Activated T-cell treated with anti-CD3 and anti-CD28 coated beads, Interleukin-2, amount 50 U/mL, for 4 hours (primary cell): ENCODE measurements at places on chromosomes 7 and 10. TPM values are rescaled to one million over a fixed set of nuclear protein-coding genes. Genes with fewer than 3 reads are reported as not detected.

- no peak for DNase-seq
These were observed 23.9 kb upstream of the MPP7 start for GRCh38 chr10:28326516-28327490.

The H2BK1 gene
- not detected for total RNA-seq

DNA sequence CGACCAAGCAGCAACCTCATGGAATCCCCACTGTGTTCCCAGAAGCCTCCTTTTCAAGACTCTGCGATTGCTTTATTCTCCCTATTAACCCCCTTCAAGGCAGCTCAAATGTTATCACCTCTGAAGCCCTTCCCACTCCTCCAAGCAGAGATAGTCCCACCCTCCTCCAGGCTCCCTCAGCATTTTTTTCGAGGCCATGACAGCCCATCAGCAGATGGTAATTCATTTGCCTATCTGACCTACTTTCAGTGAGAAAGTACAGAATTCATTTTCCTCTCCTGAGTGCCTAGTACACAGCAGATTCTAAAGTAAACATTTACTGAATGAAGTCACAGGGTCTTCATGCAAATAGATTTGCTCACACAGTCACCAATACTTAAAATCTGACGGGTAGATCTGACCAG lies 47.8 kb downstream of the HERPUD2 start:
- DNase-seq, result no peak

The RPP38 gene
- total RNA-seq, result 27.2 TPM

- no peak for DNase-seq
These were observed 15.9 kb downstream of the ADAM12 start for GRCh38 chr10:126372396-126372795.

The NAT16 gene
- not detected for total RNA-seq

DNA sequence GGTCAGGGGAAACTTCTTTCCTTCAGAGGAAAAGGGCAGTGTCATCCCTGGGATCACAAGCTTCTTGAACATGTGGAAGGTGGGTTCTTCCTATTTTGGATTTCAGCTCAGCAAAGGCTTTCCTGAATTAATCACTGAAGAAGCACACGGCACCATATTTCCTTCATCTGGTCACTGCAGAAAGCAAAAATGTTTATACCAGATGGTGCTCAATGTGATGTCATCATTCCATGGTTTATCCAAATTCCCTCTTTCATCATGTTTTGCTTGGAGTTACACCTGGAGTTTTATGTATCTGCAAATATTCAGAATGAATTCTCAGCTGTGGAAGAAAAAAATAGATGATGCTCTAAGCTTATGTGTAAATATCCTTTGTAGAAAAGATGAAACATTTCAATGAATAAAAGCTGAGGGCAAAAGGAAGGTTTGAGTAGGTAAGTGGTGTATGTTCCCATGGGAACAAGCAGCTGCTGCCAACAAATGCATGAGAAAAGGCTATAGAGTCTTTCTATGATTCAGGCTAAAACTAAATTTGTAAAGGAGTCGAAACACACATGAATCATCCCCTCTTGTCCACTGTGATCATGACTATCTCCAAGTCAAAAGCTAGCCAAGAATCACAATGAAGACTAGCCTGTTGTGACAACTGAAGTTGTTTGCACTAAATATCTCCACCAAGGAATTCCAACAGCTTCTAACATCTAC lies 26.9 kb upstream of the BPGM start:
- DNase-seq, result no peak

The MACC1 gene
- 0.19 TPM for total RNA-seq

- no peak for DNase-seq
These were observed 755 bp downstream of the TOMM7 start for GRCh38 chr7:22821702-22822485.

- DNase-seq, result peak; percentile 34
These were observed 86.1 kb upstream of the DNAJB6 start for GRCh38 chr7:157250605-157251228.

- no peak for DNase-seq
These were observed 186.7 kb upstream of the HGF start for GRCh38 chr7:81956520-81956919.

DNA sequence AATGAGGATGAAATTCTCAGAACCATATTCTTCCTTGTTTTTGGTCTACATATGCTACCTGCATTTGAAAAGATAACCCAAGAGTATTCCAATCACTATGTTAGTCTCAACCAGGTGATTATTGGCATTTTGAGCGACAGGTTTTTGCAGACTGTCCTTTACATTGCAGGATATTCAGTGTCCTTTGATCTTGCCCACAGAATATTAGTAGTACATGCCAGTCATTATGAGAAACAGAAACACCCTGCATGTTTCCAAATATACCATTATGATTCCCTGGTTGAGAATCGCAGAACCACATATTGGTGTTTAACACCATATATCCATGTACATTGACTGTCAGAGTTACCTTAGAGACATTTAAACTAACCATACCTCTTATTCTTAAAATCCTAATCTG lies 30.6 kb downstream of the TMEM243 start:
- no peak for DNase-seq

- no peak for DNase-seq
These were observed 100.4 kb downstream of the RGS10 start for GRCh38 chr10:119441921-119442757.

DNA sequence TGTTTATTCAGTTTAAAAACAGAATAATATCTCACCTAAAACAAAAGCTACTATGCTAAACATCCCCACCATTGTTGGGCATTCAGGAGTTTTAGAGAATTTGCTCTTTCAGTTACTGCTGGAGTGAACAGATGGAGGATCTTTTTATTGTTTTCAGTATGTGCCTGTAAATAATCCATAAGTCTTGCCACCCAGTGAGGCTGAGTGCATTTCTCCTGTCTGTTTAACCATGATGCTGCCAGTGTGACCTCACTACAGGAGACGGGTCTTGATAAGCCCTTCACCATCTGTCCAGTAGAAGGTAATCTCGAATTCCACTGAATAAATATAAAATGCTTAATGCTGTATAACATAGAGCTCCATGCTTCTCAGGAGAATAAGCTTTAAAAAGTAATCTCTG lies 430.9 kb downstream of the POM121L12 start:
- DNase-seq, result no peak

GRCh38 chr10:126458466-126458865 lies 70.2 kb upstream of the ADAM12 start:
- no peak for DNase-seq

DNA sequence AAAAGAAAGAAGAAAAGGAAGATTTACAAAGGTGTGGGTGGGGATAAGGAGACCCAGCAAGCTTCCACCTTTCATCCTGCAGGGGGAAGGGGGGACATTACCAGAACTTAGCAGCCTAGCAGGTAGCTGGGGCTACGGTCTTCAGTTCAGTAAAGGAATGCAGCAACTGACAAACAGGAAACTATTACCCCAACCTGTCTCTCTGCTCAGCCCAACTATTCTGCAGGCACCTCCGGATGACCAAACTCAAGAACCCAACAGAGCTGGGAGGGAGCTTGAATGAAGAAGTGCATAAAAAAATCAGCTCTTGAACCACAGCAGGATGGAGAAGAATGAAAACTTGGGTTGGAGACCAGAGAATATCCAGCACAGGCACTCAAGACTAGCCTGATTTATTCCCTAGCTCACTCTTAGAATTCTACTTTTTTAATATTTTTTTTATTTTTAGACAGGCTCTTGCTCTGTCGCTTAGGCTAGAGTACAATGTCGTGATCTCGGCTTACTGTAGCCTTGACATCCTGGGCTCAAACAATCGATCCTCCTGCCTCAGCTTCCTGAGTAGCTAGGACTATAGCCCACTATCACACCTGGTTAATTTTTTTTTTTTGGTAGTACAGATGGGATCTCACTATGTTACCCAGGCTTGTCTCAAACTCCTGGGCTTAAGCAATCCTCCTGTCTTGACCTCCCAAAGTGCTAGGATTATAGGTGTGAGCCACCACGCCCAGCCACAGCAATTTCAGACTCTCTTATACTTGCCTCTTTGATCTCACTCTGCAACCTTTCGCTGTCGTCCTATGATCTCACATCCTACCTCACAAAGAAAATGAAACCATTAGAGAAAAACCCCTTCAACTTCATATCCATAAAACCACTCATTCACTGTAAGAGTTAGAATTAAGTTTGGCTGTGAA lies 18.5 kb upstream of the C10orf67 start:
- peak; percentile 23 for DNase-seq

The HABP2 gene
- total RNA-seq, result not detected

GRCh38 chr7:25430200-25430931 lies 202.1 kb upstream of the NPVF start:
- DNase-seq, result no peak

The VKORC1L1 gene
- 24.9 TPM for total RNA-seq

The AHR gene
- total RNA-seq, result 46.6 TPM

The RALA gene
- 31.3 TPM for total RNA-seq

The CHST15 gene
- 0.08 TPM for total RNA-seq

GRCh38 chr10:121959671-121960070 lies 15.3 kb downstream of the NSMCE4A start:
- DNase-seq, result no peak

GRCh38 chr7:11709196-11709595 lies 122.8 kb downstream of the THSD7A start:
- DNase-seq, result no peak

DNA sequence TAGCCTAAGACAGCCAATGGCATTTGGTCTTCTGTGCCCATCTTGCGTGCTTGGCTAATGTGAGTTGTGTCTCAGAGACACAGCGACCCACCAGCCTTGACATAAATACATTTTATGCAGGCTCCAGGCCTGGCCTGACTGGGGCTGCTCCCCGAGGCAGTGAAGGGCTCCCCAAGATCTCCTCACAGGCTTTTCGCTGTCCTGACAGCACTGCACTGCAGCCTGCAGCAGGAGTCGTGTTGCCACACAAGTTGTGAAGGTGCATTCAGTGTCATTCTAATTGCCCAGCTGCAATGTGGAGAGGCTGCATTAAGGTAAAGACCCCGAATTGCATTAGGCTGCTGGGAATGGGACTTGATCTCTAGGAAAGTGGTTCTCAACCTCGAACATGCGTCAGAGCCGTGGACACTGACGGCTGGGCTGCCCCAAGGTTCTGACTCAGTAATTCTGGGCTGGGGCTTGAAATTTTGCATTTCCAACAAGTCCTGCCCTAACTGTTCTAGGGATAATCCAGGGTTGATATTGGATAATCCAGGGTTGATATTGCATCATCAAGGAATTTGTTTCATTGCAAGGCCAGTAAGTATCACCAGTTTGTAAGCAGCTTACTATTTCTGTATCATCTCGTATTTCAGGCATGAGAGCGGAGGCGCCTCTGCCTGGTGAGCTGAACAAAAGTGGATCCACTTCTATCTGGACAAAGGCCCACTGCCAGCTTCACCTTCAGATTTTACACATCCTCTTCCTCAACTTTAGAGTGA lies 108.7 kb upstream of the INSIG1 start:
- DNase-seq, result no peak

GRCh38 chr7:732094-732541 lies 5.0 kb upstream of the PRKAR1B start:
- peak; percentile 28 for DNase-seq

- DNase-seq, result no peak
These were observed 365.1 kb downstream of the WDR11 start for GRCh38 chr10:121216295-121216694.

DNA sequence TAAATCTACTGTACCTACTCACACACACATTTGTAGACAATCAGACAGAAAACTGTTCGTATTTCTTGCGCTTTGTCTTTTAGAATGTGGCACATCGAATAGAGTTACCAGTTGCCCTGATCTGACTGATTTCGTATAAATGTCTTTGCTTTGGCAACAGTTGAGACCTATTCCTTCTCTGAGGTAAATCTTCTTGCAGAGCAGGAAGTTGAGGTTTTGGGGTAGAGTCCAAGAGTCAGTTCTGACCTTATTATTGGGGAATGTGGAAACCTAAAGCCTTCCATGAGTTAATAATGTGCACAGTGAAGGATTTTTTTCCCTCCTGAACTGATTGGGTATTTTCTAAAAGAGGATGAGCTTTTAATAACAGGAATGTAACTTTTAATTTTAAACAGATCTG lies 135.3 kb downstream of the KIAA1217 start:
- no peak for DNase-seq

DNA sequence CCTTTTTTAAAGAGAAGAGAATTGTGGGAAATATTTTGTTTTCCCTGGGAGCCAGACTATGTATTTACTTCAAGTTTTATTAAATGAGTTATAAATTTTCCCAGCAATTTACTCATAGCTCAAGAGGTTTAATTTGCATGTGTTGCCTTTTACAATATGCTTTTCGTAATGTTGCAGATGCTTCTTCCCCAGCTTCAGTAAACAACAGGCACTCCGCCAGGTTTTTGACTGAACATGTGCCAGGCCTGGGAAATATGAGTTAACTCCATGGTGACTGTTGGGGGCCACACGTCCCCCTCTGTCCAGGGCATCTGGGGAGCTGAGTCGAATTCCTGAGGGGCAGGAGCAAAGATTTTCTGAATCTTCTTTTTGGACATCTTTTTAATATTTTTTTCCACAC lies 545.7 kb downstream of the LRMDA start:
- DNase-seq, result no peak

DNA sequence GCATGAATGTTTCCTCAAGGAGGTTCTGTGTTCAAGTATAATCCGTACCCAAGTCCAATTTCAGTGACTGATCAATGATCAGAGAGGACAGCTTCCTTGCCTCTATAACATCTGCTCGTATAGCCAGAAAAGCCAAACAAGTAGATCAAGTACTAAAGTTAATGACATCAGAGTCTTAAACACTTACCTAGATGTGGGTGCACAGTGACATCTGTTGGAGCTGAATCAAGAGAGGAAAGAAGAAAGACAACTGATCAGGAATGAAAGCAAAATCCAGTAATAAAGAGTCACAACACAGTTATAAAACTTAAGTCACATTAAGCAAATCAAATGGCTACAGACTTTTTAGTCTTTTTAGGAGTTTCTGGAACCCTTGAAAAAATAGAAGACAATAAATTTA lies 236.5 kb downstream of the RELN start:
- DNase-seq, result no peak

The CYP2E1 gene
- total RNA-seq, result 1.0 TPM
